Muscle of arm (tissue), 14 donors: ENCODE measurements at places on chromosomes 7 and 10.

DNA sequence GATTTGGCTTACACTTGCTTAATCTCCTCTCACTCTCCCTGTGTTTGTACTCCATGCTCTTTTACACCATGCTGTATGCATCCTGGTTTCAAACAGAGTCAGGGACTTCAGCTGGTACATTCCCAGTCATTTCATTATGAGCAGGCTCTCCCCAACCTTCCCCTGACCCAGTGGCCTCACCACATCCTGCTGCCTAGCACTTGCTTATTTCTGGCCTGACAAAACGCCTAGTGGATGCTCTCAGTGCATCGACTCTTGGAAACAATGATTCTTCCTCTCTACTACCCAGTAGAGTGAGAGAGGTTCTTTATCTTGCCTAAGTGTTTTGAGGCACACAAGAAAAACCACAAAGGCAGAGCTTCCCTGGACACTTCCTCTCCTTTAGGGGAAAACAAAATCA is 63.4 kb downstream of the CAV1 start:
- DNase-seq = no peak

DNA sequence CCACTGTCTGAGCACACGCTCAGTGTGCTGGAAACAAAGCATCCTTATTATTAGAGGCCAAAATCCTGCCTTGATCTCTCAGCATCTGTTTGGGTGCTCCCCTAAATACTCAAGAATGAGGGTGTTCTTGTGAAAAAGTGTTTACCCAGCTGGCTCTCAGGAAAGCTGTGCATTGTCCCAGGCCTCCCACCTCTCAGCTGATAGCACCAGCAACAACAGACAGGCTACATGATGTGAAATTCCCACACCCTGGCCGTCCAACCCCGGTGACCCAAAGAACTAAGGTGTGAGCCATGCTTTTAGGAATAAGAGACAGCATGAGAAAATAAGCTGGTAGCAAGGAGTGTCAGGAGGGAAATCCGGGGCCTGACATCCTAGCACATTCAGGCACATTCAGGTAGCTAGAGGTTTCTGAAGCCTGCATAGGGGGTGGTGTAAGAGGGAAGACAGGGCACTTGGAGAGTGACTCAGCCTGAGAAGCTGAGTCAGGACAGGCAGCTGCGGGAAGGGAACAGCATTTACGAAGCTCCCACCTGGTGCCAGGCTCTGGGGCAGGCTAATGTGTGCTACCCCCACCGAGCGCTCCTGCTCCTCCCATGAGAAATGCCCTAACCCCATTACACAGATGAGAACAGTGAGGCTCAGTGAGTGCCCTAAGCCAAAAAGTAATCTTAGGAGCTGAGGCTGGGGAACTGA is 205.6 kb downstream of the GRID1 start:
- DNase-seq = no peak

GRCh38 chr7:112981966-112982365 is 104.7 kb downstream of the GPR85 start:
- DNase-seq = no peak

DNA sequence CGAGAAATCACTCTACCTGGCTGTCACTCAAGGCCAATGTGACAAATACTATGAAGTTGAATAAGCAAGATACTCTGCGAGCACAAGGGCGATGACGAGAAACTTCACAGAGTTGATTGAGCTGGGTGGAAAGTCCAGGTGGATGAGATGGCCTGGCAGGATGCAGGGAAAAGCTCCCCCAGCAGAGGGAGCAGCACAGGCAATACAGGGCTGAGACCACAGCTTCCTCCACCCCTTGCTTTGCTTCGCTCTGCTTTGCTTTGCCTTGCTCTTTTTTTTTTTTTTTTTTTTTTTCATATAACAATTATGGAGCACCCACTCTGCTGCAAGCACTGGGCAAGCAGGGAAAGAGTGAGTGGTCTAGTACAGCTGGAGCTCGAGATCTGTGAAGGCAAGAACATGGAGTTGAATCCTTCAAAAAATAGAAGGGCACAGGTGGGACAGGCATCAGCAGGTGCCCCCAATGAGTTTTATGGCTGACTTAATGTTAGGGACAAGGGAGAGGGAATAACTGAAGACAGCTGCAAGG is 88.3 kb downstream of the CABCOCO1 start:
- peak; percentile 17 for DNase-seq

- peak; percentile 88 for DNase-seq
These were observed at the start of gene PCGF6 for GRCh38 chr10:103350517-103351260. TSS of gene PCGF6 (minus strand) at chr10:103351140. CDS start at chr10:103351066, 74 bp downstream.

DNA sequence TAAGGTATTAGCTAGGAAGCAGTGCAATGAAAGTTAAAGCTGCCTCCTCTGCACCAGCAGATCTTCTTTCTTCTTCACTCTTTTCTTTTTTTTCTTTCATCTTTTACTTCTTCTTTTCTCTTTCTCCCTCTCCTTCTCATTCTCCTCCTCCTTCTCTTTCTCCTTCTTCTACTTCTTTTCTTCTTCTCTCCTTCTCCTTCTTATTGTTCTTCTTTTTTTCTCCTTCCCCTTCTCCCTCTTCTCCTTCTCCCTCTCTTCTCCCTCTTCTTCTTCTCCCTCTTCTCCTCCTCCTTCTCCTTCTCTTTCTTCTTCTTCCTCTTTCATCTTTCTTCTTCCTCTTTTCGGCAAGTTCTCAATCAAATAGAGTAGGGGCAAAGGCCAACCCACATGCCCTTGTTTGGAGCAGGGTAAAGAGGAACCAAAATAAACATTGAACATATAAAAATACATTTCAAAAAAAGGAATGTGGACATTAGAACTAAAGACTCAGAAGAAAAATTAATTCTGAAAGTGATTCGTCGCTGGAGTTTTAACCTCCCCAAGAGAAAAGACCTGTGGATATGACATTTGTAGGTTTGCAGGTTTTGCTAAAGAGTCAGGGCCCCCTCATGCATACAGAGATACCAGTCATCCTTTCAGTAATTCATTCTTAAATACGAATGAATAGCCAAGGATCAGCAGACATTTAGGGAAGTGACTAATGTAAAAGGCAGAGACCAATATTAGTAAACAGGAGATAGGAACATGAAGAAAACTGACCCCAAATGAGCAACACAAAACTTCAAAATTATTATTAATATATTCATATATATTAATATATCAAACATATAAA is 93.0 kb upstream of the RSU1 start:
- DNase-seq = no peak

DNA sequence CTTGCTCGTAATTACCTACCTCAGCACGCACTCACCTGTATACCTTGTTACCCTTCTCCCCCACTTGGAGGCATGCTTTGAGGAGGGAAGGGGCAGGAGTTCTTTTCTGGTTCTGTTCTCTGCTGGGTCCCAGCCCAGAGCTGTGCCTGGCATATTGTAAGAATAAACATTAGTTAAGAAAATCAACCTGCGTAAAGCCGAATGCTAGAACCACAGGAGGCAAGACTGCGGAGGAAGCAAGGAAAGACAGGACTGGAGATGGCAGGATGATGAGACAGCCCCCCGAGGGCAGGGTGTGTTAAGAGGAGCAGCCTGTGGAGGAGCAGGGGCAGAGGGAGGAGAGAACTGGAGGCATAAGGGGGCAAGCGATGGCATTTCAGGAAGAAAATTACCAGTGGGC is 9.5 kb downstream of the C10orf53 start:
- no peak for DNase-seq

DNA sequence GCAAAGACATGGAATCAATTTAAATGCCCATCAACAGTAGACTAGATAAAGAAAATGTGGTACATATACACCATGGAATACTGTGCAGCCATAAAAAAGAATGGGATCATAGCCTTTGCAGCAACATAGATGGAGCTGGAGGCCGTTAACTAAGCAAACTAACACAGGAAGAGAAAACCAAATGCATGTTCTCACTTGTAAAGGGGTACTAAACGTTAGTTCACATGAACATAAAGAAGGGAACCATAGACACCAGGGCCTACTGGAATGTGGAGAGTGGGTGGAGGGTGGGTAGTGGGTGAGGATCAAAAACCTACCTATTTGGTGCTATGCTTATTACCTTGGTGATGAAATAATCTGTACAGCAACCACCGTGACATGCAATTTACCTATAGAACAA is 78.4 kb upstream of the GSDME start:
- no peak for DNase-seq

GRCh38 chr7:96075510-96076349 is 246.2 kb downstream of the SLC25A13 start:
- peak; percentile 65 for DNase-seq

DNA sequence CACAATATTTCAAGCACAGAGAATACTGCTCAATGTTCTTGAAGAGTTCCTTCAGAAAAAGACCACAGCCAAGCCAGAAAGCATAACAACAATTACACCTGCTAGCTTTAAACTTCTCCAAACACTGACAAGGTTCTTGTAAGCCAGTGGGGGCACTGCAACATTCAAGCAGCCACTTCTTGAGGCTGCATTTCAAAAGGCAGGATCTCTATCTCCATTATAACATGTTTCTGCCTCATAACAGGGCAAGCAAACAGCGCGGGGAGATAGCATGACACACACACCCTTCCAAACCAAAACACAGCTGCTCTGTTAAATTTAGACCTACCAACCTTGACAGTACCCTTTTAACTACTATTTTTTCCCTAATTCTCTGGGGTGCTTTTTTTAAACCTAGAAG is 30.8 kb downstream of the CHCHD3 start:
- DNase-seq = no peak

- DNase-seq = no peak
These were observed 320.9 kb downstream of the AHR start for GRCh38 chr7:17619196-17619818.

GRCh38 chr10:20363684-20364083 is 533.4 kb downstream of the NEBL start:
- no peak for DNase-seq

DNA sequence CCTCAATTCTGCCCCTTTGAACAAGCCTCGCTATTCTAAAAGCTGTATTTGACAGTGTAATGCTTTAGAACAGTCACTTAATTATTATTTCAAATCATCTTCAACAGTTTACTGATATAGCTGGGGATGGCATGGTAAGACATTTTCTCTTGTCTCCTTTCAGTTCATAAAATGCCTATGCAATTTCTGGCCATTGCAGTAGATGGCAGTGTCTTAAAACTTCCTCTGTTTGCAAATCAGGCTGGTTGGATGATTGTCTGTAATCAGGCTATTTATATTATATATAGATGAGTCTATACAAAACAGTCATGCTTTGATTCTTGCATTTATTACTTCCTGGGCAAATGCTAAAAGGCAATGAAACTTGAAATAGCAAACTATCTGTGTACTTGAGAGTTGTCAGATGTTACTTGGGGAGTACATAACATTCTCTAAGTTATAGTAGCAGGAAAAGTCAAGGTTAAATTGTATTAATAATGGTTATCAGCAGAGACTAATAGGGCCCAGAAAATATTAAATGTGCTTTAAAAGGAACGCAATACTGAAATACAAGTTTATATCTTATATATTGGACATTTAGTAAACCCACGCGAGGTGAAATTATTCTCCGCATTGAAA is 55.5 kb upstream of the LHFPL3 start:
- DNase-seq = no peak
